ENCODE measurements at places on chromosomes 3 and 15. TPM values are rescaled to one million over a fixed set of nuclear protein-coding genes. Genes with fewer than 3 reads are reported as not detected.
A peak's percentile ranks its signal among the peaks of the same experiment; 100 is the strongest.

Gene STAC
- not detected for total RNA-seq

Gene SLC12A1
- total RNA-seq: not detected

Gene AGTR1
- not detected for total RNA-seq

GRCh38 chr15:46146002-46146401 lies 511.2 kb downstream of the SQOR start:
- DNase-seq: no peak

GRCh38 chr15:74635228-74635627 lies 19.6 kb downstream of the CLK3 start:
- DNase-seq: peak; percentile 93

DNA sequence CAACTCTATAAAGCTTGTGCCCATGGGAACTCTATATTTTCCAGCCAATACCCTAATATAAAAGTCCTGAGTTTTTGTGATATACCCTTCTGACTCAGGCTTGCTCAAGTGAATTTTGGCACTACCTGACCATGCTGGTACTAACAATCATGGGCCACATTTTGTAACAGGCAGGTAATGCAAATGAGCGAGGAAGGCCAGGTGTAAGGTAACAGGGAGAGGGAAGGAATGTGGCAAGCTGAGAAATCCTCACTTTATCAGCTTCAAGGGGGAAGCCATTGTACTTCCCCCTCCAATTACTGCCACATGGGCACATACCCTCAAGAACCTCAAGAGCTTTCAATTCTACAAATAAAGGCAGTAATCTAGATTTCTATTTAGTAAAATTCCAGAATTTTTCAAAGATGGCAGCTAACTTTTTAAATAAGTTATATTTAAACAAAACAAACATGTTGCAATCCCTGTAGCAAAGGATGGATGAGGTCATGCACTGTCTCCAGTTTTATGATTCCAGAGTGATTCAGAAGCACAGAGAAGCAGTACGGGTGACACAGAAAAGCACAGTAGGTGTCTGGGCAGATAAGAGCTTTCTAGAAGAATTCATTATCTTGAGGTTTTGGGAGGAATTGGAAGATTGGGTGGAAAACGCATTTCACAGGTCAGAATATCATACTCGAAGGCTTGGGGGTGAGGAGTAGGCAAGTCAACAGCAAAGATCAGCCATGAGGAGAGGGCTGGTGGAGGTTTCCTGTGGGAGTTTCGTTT lies 87.6 kb downstream of the FOXP1 start:
- DNase-seq: peak; percentile 77

DNA sequence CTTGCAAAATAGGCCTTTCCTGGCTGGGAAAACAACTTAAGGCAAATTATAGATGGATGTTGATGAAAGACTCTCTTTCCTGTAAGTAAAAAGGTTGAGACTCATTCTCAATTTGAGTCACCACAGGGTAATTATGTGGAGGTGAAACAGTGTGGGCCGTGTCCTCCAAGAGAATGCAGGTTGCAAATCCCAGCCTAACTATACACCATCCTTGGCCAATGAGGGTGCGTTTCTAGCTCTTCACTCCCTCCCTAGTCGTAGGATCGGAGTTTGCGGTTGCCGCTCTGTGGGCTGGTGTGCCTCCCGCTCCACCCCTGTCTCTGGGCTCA lies 259.9 kb downstream of the PLCL2 start:
- DNase-seq: no peak

Gene ALPK3
- 0.09 TPM for total RNA-seq

- DNase-seq: no peak
These were observed 17.2 kb upstream of the DET1 start for GRCh38 chr15:88563638-88564037.

Gene FAM219B
- 82.0 TPM for total RNA-seq

- no peak for DNase-seq
These were observed 93.2 kb upstream of the TLE3 start for GRCh38 chr15:70190965-70191364.

Gene FMN1
- total RNA-seq: not detected

Gene UQCRC1
- 224 TPM for total RNA-seq

GRCh38 chr15:81653259-81653658 lies 279.2 kb upstream of the TMC3 start:
- DNase-seq: no peak

DNA sequence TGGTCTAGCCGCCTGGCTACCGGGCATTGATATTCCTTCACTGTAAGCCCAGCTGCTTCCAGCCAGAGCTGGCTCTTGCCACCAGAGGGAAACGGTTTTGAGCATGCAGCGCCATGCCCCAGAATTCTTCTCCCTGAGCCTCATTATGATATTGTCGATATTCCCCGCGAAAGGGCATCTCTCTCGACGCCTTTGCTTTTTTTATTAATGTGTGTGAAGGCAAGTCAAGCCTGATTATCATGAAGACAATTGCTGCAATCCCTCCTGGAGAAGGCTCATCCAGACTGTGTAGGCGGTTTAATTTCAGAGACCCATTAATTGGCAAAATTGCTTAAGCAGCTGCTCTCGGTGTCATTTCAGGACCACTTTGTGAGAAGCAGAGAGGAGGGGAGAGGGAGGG lies 321.2 kb upstream of the TLE3 start:
- no peak for DNase-seq

- DNase-seq: no peak
These were observed 134.8 kb downstream of the CHDH start for GRCh38 chr3:53711387-53711786.

DNA sequence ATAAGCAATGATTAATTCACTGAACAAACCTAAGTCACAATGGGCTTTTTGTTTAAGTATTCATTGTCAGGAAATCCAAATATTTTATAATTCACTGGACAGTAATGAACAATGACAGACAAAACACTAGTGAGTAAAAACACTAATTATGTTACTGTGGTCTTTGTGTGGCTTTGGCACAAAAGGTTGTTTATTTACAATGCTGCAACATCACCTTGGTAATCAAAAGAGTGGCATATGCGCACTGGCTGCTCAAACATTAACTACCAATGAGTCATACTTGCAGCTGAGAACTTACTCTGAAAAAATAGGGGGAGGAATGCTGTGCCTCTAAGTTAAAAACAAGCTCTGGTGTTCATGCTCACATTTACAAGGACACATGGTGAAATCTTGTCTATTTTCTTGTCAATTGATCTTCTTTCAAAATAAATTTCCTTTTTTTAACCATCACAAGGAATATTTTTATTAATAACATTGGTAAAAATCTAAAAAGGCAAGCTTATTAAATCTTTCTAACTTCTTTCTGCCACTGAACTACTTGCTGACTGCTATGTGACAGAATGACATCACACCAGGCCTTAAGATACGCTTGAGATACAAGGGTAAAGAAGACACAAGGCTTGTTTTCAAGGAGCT lies 85.2 kb upstream of the PPIB start:
- DNase-seq: peak; percentile 79

DNA sequence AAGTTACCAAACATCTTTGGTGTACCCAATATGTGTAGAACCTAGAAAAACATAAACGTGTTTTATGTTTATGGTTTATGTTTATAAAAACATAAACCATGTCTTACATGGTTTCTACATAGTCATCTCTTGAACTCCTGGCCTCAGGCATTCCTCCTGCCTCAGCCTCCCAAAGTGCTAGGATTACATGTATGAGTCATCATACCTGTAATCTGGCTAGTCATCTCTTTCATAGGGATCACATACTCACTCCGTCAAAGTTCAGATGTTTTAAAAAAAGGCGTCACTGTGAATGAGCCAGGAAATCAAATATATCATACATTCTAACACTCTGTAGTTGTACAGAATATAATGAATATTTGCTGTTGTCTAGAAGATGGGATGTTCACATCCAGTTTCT lies 178.6 kb downstream of the CPNE4 start:
- no peak for DNase-seq

- DNase-seq: no peak
These were observed 477.1 kb downstream of the EPHB1 start for GRCh38 chr3:135272026-135272669.

DNA sequence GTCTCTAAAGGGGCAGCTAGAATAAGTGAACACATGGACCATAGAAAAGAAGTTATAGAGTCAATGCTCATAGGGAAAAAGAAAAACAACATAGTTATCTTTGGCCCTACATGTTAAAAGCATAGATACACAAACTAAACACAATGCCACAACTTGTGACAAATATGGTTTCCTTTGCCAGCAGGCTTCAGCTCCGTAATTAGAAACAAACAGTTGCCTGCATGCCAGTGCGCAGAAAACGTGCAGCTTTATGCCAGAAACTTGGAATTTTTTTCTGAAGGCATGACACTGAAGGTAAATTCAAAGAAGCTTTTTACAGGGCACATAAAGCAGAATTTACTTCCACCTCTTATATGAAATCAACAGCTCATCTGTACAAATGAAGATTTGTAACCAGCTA lies 2.2 kb upstream of the CPNE4 start:
- DNase-seq: no peak

DNA sequence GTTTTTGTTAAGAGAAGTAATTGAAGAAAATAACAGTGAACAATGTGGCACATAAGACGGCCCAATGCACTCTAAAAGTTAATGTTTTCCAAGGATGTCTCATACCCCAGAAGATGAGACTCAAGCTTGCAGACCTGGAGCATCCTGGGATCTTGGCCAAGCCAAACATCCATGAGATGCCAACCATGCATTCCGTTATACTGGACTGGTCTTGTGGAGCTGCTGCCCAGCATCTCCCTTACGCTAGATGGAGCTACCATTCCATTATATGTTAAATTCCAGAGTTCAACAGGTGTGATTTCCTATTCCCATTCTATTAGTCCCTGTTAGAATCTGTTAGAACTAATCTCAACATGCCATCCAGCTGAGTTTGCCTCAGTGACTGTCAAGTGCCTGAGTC lies 181.8 kb downstream of the PDCD6IP start:
- no peak for DNase-seq

DNA sequence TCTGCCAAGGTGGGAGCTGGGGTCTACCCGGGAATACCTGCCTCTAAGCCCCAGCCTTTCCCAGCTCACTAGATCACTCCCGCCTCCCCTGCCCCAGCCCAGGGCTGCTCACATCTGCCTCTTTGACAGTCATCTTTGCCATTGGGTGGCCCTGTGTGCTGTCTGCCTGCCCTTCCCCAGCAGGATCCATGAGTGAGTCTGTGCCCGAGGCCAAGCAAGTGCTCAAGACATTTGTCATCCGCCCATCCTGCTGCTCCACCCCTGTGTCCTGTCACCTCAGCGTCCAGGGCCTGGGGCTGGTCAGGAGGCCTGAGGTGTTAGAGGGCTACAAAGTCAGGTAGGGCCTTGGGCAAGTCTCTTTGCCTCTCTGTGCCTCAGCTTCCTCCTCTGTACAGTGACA lies 89.4 kb downstream of the LSM3 start:
- no peak for DNase-seq

GRCh38 chr3:197906850-197907187 lies 43.2 kb upstream of the RPL35A start:
- no peak for DNase-seq

DNA sequence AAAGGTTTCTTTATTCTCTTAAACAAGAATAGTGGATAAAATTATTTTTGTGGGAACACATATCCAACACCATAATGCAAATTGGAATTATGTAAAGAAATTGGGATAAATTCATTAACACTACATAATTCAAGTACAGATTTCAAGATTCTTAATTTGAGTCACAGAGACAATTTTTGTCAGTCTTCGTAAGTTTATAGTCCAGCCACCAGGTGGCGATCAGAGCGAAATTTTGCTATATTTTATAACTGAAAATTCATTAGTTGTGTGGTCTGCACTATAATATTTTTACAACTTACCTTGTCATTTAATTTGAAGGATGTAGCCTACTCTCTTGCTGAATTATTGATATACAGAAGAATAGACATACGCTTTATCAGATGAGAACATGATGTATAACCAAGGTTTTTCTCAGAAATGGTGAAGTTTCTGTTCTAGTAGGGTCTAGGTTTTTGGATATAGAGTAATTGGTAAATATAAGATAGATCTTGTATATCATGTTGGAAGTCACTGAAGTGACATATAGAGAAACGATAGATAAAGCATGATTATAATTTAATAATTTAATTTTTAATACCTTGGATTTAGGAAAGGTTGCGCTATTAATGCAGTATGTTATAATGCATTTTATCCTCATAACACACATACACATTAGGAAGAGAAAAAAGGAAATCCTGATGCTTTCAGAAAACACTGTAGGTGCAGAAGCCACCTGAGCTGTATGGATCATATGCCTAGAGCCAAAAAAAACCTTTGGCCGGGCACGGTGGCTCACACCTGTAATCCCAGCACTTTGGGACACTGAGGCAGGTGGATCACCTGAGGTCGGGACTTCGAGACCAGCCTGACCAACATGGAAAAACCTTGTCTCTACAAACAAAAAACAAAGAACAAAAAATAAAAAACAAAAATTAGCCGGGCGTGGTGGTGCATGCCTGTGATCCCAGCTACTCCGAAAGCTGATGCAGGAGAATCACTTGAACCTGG lies 31.7 kb downstream of the PLSCR4 start:
- peak; percentile 71 for DNase-seq

GRCh38 chr3:190116551-190117067 lies 4.1 kb downstream of the P3H2 start:
- no peak for DNase-seq

- DNase-seq: no peak
These were observed 60.0 kb downstream of the MAGEF1 start for GRCh38 chr3:184651904-184652303.

GRCh38 chr3:15314276-15314675 lies 18.1 kb downstream of the SH3BP5 start:
- no peak for DNase-seq

- no peak for DNase-seq
These were observed 759 bp downstream of the AMOTL2 start for GRCh38 chr3:134373271-134374104.

All from activated CD4-positive, alpha-beta T cell treated with anti-CD3 and anti-CD28 coated beads, Interleukin-2, amount 10 ng/mL, durations not matched to agents 24 days and 14 days (primary cell).